ENCODE measurements at places on chromosomes 5 and 9.

GRCh38 chr5:60280943-60281342, 387.4 kb upstream of the PDE4D start:
- no peak for DNase-seq

- DNase-seq, result no peak
Measured at GRCh38 chr9:116901260-116901659, 214.2 kb downstream of the TRIM32 start.

GRCh38 chr5:179343719-179344430, 1.4 kb downstream of the ADAMTS2 start:
- DNase-seq, result no peak

GRCh38 chr9:121627427-121627826, 24.0 kb upstream of the DAB2IP start:
- no peak for DNase-seq

DNA sequence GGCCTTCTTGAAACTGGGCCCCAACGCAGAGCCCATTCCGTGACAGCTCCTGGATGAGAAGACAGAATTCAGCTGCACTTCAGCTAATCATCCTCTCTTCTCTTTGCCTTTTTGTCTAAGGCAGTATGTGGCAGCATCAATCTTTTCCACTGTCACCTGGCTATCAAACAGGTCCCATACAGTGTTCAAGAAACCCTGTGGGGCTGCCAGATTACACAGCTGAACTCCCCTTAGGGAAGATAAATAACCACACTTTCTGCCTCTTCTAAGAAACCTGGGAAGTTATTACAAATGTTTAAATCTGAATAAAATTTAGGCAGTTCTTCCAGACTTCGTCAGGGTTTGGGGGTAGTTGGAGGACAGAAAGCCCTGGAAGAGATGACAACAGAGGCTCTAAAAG, 61.0 kb downstream of the SPEF2 start:
- no peak for DNase-seq

- DNase-seq, result no peak
Measured at GRCh38 chr5:176188085-176188484, 50.1 kb upstream of the SIMC1 start.

- no peak for DNase-seq
Measured at GRCh38 chr5:67245259-67245846, 48.8 kb upstream of the CD180 start.

DNA sequence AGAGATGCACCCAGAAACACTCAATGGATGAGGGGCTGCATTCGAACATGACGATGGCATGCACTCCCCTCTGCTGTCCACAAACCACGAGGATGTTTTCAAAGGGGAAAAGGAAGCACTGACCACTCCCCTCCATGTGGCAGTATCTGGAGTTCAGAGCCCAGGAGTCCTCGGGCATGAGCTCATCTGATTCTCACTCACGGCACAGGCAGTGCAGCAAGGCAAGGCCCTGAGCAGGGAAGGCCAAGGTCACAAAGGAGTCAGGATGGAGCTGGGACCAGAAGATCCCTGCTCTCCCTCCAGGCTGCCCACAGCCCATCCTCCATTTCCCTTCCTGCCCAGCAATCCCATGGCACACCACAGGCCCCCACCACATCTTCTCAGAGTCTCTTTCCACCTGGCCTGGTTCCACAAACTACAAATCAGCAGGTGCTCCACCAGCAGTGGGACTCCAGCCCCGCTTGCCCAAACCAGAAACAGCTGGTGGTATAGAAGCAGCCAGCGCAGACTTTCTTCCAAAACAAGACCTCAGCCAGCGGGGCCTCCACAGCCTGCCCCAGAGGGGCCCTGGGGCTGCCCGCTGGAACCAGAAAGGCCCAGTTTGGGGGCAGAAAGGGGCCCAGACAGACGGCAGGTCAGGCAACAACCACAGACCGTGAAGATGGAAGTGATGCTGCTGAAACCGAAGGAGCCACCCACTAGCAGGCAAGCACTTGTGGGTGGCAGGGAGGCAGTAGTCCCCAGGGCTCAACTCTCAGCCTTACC, 12.2 kb downstream of the TNIP1 start:
- no peak for DNase-seq

DNA sequence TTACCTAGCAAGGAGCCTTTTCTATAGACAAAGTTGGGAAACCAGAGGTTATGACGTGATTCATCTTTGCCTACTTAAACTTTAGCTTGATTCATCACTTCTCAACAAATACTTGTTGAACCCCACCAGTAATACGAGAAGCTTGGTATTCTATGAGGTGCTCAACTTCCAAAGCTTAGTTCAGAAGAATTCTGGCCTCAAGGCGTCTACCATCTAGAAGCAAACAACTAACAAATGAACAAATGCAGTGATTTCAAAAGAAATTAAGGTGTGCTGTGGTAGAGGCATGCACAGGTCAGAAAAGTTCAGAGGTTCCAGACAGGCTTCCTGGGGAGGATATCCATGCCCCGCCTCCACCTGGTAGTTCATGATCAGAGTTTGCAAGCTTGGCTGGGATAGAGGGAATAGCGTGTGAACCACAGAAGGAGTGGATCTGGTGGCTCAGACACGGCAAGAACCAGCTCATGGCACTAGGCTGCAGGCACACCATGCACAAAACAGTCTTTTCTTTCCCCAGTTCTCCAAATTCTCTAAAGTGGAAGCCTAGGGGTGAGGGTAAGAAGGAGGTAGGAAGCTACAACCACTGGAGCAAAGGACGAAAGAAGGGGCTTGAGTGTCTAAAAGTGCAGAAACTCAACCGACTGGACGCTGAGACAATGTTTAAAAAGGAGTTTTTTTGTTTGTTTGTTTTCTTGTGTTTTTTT, 473.0 kb downstream of the RAB3C start:
- no peak for DNase-seq

GRCh38 chr5:145925353-145925752, 11.0 kb upstream of the SH3RF2 start:
- DNase-seq, result no peak

Data from naive thymus-derived CD4-positive, alpha-beta T cell (primary cell).